Activated T-helper 1 cell treated with anti-CD3 and anti-CD28 coated beads, Interleukin-2, amount 50 U/mL, for 16 hours (primary cell): ENCODE measurements at places on chromosomes 13 and 19.

DNA sequence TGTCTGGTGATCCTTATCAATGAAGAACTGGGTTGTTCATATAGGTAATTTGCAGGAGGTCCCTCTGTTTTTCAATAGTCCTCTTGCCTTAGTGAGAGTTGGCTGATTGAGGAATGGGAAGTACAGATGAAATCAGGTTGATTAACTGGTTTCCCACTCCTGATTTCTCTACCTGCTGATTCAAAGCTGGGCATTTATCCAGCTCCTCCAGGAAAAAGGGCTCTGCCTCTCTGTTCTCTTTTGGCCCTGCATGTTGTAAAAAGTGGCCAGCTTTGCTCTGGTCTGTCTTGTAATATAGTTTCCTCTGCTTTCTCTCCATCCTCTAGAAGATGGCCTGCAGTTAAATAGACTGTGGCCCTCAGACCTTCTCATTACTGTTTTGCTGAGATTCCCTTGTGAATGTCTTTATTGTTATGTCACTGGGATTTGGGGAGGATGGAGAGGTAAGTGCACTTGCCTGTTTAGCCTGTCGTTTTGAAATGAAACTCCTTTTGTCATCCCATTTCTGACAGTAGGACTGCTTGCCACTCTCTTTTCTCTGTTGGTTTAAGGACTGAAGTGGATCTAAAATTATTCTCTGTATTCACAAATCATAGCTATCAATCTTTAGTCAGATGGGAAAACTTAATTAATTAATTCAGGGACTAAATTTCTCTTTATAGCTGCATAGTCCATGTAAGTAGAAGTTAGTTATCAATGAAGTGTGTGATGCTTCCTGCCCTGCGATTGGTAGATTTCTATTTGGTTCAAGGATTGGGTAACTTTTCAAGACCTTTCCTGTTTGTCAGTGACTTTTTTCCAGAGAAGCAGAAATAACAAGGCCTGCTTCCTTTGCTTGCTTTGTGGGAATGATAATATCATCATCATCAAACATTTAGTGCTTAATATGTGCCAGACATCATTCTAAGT lies 28.5 kb downstream of the GARRE1 start:
- no peak for DNase-seq

- no peak for DNase-seq
Measured at GRCh38 chr19:3097442-3097871, 3.3 kb downstream of the GNA11 start.

- no peak for DNase-seq
Measured at GRCh38 chr19:15175609-15176008, 25.2 kb downstream of the NOTCH3 start.

GRCh38 chr19:17610384-17610783 lies 54.9 kb downstream of the COLGALT1 start:
- DNase-seq = no peak

DNA sequence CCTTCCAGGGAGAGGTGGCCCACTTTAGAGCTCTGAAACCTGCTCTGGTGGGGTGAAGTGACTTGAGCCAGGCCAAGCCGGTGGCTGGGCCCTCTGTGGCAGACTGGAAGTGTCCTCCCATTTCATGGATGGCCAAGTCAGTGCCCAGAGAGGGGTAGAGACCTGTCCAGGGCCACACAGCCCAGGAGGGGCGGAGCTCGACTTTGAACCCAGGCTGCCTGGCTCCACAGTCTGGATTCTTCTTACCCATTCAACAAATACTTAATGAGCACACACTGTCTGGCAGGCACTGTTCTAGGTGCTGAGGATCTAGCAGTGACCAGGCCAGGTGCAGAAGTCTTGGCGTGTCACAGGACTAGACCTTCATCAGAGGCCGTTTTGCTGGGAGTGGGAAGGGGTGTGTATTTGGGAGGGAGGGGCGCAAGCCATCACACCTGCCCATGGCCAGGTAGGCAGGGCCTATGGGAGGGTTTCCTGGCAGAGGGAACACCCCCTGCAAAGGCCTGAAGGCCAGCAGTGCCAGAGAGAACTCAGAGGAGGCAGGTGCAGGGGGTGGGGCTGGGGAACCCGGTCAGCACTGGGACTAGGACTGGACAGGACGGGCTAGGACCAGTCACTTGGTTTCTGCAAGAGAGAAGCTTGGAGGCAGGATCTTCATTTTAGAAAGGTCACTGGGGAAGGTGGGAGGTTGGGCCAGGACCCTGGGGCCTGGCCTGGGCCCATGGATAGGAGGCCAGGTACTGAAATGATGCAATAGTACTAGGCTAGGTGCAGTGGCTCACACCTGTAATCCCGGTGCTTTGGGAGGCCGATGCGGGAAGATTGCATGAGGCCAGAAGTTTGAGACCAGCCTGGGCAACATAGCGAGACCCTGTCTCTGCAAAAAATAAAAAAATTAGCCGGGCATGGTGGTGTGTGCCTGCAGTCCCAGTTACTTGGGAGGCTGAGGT lies 31.8 kb downstream of the DNM2 start:
- DNase-seq = no peak

GRCh38 chr19:3494051-3494450 lies 6.4 kb downstream of the DOHH start:
- no peak for DNase-seq

GRCh38 chr19:41848666-41849065 lies 3.8 kb downstream of the DMRTC2 start:
- no peak for DNase-seq

- no peak for DNase-seq
Measured at GRCh38 chr19:20321139-20321763, 154.2 kb downstream of the ZNF486 start.

GRCh38 chr19:19563348-19563848 lies 25.3 kb downstream of the CILP2 start:
- DNase-seq = no peak

DNA sequence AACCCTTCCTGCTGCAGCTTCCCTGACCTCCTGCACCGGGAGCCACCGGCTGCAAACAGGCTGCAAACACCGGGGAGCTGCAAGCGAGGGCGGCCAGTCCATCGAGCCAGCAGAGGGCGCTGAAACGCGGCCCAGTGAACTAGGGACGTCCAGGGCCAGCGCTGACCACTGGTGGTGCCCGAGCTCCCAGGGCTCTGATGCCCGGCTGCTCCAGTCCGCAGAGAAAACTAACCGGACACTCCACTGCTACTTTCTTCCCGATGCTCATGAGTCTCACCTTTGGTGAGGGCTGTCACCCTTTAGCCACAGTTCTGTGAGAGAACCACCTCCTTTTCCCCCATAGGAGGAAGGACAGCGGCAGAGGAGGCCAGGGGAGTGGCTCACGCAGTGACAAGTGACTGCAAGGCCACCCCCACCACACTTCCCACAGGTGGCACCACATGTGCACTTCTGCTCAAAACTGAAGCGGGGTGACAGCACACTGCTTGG lies 82.8 kb upstream of the MTIF3 start:
- no peak for DNase-seq

- peak; percentile 31 for DNase-seq
Measured at GRCh38 chr19:6125571-6125989, 9.9 kb upstream of the ACSBG2 start.

GRCh38 chr19:42198676-42199439 lies 18.6 kb downstream of the DEDD2 start:
- peak; percentile 46 for DNase-seq

DNA sequence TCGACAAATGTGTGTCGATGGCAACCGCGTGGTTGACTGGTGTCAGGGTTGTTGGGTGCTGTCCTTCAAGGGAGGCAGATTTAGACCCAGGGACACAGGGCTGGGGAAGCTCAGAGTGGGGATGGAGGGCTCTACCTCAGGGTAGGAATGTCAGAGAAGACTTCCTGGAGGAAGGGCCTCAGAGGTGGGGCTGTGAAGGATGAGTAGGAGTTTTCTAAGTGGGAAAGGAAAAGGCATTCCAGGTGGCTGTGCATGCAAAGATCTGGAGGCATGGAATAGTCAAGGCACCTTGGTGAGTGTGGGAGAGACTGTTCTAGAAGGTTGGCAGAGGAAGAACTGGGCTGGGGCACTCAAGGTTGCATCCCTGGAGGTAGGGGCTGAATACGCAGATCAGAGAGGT lies 2.0 kb downstream of the NRTN start:
- no peak for DNase-seq

DNA sequence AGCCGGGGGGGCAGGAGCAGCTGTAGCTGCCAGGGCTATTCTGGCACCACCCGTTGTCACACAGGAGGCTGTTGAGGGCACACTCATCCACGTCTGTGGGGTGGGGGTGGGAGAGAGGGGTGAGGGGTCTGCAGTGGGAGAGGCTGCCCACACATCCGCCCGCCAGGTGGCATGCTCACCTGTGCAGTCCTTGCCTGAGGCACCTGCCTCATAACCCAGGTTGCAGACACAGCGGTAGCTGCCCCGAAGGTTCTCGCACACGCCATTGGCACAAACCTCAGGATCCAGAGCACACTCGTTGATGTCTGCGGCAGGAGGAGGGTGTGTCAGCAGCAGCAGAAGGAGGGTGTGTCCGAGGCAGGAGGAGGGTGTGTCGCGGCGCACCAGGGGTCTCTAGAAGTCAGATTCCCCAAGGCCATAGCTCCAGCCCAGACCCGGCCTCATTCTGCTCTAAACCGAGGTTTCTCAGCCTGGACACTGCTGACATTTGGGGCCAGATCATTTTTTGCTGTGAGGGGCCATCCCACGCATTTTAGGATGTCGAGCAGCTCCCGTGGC lies 20.3 kb downstream of the FBN3 start:
- DNase-seq = no peak

GRCh38 chr19:23528376-23528775 lies 133.1 kb upstream of the ZNF91 start:
- no peak for DNase-seq

GRCh38 chr13:37134411-37135041 lies 29.1 kb upstream of the CSNK1A1L start:
- no peak for DNase-seq

GRCh38 chr19:38304352-38304865 lies 358 bp downstream of the C19orf33 start:
- DNase-seq = no peak

DNA sequence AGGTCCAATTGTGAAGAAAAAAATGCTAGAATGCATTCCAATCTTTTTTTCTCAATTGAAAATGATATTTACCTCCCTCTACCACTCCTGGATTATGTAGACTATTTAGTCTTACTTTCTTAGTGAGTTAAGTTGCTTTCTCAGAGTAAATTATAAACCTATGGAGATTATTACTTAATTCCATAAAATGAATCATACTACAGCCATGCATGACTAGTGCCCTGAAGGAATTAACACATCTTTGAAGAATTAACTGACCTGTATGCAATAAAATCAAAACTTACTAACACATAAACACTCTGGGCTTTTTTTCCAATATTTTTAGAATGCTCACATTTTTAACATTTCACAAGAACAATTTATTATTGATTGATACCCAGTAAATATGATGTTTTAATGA lies 379.4 kb upstream of the DACH1 start:
- no peak for DNase-seq

GRCh38 chr13:27643334-27644132 lies 21.8 kb downstream of the POLR1D start:
- DNase-seq = no peak

DNA sequence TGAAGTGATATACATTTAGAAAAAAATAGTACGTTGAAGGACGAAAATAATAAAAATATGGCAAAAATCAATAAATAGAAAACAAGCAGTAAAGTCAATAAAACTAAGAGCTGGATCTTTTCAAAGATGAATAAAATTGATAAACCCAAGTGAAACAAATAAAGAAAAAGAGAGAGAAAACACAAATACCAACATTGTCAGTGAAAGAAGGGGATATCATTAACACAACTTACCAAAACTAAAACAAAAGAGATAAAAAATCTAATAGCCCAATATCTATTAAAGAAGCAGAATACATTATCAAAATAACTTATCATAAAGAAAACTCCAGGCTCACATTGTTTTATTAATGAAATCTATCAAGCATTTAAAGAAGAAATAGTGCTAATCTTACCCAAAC lies 675.1 kb downstream of the UQCRFS1 start:
- no peak for DNase-seq

- DNase-seq = no peak
Measured at GRCh38 chr19:51407511-51408131, 9.8 kb downstream of the SIGLEC10 start.

DNA sequence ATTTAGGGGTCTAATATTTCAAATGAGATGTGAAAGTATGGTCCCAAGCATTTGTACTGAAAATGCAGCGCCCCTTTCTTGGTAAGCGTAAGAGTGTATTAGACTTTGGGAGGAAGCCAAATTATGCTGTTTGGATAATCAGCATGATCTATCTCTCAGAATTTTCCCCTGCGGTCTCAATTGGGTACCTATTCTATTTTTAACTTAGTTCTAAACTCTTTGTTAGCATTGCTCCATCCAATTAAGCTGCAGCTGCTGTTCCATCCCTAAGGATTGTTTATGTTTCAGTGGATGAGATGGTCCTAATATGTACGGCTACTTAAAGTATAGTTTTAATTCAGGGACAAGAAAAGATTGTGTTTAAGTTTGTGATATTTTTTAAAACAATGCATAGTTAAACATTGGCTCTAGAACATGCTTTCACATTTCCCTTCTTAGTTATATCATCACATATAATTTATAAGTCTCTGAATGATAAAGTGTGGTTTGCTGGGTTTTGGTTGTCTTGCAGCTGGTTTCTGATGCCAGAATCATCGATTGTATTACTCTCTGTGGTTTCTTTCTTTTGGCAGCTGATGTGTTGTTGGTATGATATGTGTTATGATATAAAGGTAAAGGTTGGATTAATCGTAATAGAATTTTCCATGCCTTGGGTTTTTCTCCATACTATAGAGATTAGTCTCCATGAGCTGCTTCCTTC lies 15.0 kb downstream of the POLR1D start:
- DNase-seq = no peak

DNA sequence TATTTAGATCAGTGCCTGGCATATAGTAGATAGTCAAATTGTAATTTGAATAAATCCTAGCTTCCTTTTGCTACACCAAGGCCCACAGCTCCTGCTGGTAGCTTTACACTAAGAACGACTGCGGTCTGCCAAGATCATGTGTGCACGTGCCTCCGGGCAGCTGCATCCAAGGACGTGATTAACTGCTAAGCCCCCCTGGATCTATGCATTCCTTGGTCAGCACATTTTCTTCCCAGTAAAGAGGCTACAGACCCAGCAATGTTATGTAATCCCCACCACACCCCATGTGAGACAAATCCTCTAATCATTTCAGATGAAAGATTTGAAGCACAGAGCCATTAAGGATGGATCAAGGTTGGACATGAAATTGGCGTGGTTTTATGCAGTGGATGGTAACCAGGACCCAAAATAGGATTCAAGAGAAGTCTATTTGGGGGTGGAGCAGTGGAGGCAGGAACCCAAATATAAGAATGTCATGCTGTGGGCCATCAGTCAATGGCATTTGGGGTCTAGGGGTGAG lies 65.2 kb upstream of the PEG3 start:
- DNase-seq = no peak
